ENCODE measurements at places on chromosomes 2 and 18.

- DNase-seq: no peak
Measured at GRCh38 chr2:66318009-66318561, 116.8 kb upstream of the MEIS1 start.

GRCh38 chr2:14524803-14525080, 107.8 kb upstream of the LRATD1 start:
- DNase-seq: no peak

GRCh38 chr18:10752382-10752781, 226.6 kb downstream of the NAPG start:
- no peak for DNase-seq

DNA sequence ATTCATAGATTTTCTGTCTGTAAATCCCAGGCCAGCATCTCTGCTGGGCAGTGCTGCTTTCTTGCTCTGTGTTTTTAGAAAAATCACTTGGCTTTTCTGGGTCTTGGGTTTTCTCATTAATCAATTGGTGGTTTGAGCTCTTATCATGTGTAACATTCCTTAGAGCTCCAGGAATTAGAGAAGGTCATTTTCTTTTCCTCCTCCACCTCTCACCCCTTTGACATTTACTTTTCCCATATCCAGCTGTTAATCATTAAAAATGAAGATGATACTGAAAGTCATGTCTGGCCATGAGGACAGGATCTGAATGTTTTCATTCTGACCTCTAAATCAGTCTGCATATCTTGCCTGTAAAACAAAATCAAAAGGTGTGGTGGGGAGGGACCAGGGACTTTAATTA, 111.0 kb downstream of the LRRTM1 start:
- DNase-seq: no peak

DNA sequence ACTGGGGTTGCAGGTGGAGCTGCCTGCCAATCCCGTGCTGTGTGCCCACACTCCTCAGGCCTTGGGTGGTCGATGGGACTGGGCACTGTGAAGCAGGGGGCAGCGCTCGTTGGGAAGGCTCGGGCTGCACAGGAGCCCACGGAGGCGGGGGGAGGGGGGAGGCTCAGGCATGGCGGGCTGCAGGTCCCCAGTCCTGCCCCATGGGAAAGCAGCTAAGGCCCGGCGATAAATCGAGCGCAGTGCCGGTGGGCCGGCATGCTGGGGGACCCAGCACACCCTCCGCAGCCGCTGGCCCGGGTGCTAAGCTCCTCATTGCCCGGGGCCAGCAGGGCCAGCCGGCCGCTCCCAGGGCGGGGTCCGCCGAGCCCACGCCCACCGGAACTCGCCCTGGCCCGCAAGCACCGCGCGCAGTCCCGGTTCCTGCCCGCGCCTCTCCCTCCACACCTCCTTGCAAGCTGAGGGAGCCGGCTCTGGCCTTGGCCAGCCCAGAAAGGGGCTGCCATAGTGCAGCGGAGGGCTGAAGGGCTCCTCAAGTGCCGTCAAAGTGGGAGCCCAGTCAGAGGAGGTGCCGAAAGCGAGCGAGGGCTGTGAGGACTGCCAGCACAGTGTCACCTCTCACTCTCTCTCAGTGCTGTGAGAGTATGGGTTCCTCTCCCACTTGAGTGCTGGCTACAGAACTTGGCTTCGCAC, 1210.6 kb upstream of the NXPH2 start:
- DNase-seq: no peak

DNA sequence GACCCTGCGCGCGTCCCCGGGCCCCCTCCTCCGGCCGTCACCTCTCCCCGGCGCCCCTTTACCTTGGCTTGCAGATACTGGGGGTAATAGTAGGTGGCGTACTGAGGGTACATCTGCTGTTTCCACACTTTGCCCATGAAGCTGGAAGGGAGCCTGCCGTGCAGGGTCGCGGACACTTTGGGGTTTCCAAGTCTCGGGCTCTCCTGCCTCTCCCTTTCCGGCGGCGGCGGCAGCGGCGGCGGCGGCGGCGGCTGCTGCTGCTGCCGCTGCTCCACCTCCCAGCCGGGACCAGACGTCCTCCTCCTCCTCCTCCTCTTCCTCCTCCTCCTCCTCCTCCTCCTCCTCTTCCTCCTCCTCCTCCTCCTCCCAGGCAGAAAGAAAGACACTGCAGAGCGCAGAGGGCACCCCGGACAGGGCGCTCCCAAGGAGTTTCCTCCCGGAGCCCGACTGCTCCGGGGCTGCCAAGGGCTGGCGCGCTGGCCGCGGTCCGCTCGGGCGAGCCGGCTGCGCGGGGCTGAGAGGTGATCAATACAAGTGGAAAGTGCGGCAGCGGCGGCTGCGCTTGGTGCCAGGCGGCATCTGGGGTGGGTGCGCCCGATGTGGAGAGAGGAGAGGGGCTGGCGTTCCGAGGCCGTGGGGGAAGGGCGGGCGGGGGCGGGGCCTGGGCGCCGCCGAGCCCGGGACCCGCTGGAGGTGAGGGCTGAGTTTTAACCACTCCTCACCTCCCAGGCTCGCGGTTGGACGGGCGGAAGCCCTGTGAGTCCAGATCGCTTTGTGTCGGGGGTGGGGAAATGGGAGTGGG, at the start of gene RBMS1:
Gene RBMS1 (minus strand): TSS at position 581 of the 802 bp plus-strand sequence. CDS start 444 bp downstream, at position 137.
- peak; percentile 91 for DNase-seq

DNA sequence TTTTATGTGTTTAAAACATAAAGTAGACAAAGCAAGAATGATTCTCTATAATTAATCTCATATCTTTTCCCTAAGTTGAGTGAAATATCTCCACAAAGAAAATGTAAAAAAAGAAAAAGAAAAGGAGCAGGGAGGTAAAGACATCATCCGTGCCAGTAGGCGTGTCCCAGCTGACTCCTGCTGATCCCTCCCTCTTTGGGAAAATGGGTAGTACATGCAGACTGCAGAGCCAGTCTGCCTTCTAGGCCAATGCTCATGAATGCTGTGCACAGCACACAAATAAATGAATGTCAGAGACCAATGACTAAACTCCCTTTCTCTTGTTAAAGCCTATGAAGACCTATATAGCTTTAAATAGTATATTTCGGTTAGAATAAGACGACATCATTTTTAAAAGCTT, 64.7 kb downstream of the RAPH1 start:
- DNase-seq: no peak

- peak; percentile 49 for DNase-seq
Measured at GRCh38 chr2:222024932-222025880, 273.6 kb downstream of the PAX3 start.

- DNase-seq: no peak
Measured at GRCh38 chr18:68734308-68734707, 19.4 kb upstream of the TMX3 start.

DNA sequence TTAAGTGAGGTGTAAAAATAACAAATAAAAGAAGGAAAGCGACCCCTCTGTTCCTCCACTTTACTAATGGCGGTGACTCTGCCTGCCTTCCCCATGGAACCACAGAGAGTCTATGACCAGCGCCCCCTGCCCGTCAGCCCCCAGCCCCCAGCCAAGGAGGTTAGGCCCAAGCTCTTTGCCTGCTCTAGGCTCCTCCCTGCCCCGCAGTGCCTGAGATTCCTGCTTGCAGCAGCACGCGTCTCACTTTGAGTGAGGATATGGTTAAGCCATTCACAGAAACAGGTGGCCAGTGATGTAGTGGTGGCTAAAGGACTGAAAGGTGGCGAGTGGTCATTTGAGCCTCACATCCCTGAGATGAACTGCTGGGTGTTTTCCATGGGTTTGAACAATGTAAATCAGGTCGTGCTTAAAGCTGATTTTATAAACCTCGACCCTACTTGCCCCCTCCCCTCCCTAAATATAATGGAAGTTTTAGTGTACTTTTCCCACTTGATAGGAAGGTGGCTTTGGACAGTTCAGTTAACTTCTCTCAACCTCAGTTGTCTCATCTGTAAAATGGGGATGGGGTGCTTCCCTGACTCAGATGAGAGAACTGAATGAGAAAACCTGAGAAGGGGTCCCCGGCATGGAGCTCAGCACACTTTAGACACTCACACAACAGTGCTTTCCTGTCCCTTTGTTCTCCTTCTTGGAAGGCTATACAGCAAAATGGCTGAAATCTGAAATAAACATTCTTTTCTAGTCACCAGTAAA, 46.5 kb downstream of the IL1RL2 start:
- DNase-seq: peak; percentile 75

DNA sequence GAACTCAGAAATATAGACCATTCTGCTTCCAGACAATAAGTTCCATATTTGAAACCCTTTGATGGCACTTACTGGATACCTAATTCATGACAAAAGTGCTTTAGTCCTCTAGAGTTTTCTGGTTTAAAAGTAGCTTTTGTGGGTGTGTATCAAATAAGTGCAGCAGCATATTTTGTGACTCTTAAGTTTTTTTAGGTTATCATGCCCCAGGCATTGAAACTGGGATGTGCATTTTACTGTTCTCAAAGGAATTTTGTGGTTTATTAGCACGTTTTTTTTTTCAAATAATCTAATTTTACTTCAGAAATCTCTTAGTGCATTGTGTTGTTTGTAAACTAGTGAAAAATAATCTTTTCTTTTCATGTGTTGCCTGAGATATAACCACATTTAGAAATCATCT, 1.5 kb downstream of the XRCC5 start:
- no peak for DNase-seq

DNA sequence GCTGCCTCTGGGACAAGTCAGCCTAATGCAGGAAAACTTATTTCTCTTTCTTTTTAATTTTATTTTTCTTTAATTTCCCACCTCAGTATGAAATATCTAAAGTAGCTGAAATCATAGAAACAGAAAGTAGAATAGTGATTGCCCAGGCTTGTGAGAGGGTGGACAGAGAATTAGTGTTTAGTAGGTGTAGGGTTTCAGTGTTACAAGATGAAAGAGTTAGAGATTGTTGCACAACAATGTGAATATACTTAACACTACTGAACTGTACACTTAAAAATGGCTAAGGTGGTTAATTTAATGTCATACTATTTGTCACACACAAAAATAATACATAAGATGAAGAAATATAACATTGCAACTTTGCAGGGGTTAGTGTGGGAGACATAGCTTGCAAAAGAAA, 80.8 kb downstream of the NAT8 start:
- no peak for DNase-seq

GRCh38 chr2:206343816-206344215, 69.4 kb downstream of the ZDBF2 start:
- DNase-seq: no peak

GRCh38 chr2:73886357-73886756, 6.5 kb upstream of the ACTG2 start:
- DNase-seq: no peak

DNA sequence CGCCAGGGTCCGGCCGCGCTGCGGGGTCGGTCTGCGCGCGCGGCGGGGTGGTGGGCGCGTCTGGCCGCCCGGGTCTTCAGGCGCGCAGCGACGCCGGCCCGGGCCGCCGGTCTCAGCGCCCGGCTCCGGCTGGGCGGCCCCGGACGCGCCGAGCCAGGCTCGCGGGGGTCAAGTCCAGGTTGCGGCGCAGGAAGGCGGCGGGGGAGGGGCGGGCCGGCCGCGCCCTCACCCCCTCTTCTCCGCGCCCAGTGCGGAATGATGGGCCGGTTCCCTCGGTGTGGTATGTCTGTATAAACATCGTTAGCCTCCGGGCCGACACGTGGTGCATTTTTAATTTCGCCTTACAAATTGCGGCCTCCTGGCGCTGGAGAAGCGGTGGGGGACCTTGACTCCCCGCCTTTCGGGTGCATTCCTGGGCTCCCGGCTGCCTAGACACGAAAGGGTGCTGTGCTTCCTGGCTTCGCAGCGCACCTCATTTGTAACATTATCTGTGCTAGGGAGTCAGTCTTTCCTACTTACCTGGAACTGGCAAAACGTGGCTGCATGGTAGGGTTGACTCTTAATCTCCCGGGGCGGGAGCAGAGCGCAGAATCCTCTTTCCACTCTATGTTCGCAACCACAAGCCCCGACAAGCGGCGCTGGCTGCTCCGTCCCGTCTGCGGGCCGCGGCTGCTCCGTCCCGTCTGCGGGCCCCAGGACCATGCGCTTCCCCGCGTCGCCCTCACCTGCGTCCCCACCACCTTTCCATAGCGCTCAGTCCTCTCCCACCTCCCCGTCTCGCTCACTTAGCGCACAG, 69.0 kb downstream of the CTAGE1 start:
- peak; percentile 86 for DNase-seq

GRCh38 chr2:48938231-48938630, 182.7 kb upstream of the LHCGR start:
- no peak for DNase-seq

DNA sequence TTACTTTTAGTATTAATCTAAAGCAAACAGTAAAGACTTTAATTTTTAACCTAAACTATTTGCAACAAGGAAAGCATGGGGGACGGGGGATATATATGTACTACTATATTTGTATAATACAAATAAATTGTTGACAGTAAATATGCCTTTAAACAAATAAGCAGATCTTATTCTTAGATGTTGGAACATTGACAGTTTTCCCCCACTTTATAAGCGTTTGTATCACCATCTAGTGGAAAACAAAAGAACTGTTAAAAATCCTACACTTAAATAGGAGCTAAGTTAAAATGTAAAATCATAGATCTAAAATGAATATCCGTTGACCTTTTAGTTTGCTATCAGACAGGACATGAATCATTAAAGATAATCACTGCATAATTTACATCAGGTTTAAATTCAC, 50.0 kb downstream of the RBBP8 start:
- no peak for DNase-seq

DNA sequence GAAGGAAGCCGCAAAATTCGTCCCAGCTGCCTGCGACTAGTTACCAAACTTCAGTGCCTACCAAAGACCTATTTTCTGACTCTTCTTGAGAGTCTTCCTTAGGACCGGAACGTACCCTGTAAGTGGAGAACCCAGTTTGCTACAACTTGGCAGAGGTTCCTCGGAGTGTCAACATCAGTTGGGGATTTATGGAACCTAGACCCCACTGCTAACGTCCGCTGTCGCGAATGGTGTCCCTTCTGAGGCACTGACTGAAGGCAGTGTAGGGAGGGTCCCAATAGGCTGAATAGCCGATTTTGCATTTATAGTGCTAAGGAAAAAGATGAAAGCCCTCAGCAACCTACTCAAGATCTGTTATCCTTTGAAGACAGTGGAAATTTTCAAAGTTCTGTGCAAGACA, 568 bp upstream of the STK17B start:
- no peak for DNase-seq

- no peak for DNase-seq
Measured at GRCh38 chr18:51751901-51752300, 554.4 kb upstream of the MEX3C start.

DNA sequence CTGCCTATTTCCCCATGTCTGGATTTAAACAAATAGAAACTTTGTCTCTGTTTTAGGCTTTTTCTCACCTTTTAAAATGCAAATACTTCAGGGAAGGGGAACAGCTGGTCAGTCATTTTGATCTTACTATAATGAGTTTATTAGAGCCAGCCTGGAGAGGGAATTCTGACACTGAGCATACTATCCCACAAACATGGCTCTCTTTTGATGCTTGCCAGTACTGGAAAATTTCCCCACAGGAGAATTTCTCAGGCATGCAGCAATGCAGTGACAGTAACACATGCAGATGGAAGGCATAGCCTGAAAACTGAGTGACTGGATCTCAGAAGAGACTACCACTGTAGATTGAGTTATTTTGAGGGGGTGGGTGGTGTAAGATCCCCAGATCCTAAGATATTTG, 974.3 kb upstream of the CELF4 start:
- no peak for DNase-seq

GRCh38 chr18:43886341-43886740, 609.1 kb upstream of the SYT4 start:
- no peak for DNase-seq

- DNase-seq: peak; percentile 91
Measured at GRCh38 chr2:133886735-133887675, 318.7 kb upstream of the NCKAP5 start.
